ENCODE measurements at places on chromosomes 3 and 15.
A peak's percentile ranks its signal among the peaks of the same experiment; 100 is the strongest.

DNA sequence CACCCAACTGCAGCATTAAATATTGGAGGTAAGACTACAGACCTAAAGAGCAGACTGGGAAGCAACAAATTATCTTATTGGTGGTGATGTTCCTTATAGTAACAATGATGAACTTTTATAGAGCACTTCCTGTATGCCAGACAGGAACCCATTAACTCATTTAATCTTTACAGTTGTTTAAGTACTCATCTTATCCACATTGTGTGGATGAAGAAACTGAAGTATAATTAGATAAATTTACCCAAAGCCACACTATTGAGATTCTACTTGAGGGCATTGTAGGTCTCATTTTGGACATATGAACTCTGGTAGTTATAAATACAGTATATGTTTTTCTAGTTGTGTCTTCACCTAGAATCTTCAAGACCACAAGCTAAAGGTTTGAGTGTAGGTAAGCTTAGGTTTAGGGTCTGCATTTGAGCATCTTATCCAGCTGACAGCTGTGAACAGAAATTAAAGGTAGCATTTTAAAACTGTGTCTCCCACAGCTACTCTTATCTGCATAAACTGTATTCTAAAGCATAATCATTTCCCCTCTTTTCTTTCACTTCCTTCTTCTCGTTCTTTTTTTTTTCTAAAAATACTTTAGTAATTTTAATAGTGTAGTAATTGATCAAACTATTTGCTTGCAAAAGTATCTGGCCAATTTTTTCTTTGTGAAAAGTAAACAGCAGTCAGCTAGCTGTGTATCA is 138.2 kb downstream of the UBE2E2 start:
- no peak for DNase-seq

- no peak for DNase-seq
Measured at GRCh38 chr15:73467758-73468157, 24.8 kb downstream of the REC114 start.

- no peak for DNase-seq
Measured at GRCh38 chr3:66047311-66048050, 8.8 kb upstream of the MAGI1 start.

DNA sequence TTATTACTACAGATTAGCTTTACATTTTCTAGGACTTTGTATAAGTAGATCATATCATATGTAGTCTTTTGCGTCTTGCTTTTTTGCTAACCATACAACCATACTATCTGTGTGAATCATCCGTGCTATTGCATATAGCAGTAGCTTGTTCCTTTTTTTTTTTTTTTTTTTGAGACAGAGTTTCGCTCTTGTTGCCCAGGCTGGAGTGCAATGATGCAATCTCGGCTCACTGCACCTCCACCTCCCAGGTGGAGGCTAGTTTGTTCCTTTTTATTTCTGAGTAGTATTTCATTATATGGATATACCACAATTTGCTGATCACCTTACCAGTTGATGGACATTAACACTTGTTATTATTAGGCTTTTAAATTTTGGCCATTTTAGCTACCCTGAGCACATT is 54.5 kb upstream of the TBL1XR1 start:
- no peak for DNase-seq

DNA sequence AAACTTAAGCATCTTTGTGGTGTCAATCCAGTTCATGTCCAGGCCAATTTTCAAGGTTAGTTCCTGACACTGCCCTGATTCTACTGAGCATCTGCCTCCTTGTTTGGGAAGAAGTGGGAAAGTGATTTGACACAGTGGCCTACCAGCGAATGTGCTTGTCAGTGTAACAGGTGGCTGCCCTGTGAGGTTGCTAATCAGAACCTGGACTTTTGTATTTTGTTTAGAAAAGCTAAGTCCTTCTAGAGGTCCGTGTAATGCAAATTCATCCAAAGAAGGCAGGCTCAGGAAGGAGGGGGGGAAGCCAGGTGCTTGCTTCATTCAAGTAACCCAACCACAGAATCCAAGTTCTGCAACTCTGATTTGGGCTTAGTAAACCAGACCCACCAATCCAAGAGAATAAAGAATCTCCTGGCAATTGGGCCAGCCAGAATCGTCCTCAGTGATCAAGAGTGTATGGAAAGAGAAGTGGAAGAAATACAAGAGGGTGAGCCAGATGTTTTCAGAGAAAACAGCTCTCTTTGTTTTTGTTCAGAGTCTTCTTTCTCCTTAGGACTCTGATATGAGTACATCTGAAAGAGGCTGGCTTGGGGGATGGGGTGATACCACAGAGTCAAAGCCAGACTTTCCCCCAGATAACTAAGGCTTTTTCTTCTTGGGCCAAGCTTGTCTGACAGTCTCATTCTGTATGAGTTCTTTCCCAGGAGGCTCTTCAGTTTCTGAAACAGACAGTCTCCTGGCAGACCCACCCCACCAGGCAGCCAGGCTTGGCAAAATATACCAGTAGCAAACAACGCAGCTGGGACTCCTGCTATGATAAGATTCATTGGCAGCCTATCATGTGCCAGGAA is 508.9 kb upstream of the TBL1XR1 start:
- DNase-seq, result no peak

- no peak for DNase-seq
Measured at GRCh38 chr15:79736435-79737000, 160.3 kb downstream of the MTHFS start.

- no peak for DNase-seq
Measured at GRCh38 chr3:192986379-192986778, 68.7 kb upstream of the MB21D2 start.

DNA sequence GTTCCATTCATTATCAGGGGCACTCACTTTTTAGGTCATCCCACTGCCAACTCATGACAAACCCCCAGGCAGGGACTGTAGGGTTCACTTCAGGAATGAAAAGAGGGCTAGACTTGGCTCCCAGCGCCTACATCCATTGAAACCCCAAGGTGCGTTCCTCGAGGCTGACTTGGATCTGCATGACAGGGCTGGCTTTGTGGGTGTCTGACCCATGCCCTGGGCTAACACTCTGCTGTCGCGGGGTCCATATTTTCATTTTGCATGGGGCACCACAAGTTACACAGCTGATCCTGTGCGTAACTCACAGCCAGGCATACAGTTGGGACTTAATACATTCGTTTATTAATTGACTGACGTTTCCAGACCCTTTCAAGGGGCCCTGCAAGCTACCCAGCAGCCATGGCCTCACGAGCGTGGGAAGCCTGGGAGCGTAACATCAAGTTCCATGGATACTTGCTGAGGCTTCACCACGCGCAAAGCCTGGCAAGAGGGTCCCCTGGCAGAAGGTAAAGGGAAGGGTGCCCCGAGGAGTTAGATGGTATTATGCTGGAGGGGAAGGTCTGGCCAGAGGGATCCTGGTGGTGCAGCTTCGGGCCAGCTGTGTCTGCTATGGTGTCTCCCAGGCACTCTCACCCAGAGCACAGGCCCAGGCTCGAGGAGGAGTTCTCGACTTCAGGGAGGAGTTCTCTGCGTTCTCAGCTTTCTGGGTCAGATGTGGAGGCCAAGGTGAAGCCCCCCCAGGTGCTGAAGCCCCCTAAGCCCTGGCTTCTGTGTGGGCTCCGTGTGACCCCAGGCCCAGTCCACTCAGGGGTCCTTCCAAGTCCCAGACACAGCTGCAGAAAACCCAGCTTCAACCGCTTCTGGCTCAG is 85.4 kb downstream of the ADAMTS17 start:
- DNase-seq, result no peak

DNA sequence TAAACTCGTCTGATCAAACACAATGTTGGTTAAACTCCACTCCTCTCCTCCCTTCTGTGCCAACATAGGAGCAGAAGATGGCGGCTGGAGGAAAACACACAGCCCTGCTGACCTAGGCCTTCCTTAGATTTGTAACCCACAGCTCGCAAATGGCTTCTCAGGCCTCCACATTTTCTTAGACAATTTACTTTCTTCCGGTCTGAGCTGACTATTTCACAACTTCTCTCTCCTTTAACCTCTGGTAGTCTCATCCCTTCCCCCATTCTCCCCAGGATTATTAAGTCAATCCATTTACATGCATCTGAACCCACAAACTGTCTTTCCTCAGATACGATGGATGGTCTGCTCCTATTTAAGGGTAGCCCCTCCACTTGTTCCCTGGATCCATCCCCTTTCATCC is 25.7 kb upstream of the ULK4 start:
- no peak for DNase-seq

GRCh38 chr3:10666621-10667020 is 149.4 kb upstream of the SLC6A11 start:
- no peak for DNase-seq

- DNase-seq, result no peak
Measured at GRCh38 chr15:25176991-25177954, 222.5 kb downstream of the SNRPN start.

GRCh38 chr3:186182850-186183249 is 74.0 kb upstream of the ETV5 start:
- DNase-seq, result no peak

GRCh38 chr3:185865247-185865646 is 40.4 kb upstream of the IGF2BP2 start:
- DNase-seq, result no peak

DNA sequence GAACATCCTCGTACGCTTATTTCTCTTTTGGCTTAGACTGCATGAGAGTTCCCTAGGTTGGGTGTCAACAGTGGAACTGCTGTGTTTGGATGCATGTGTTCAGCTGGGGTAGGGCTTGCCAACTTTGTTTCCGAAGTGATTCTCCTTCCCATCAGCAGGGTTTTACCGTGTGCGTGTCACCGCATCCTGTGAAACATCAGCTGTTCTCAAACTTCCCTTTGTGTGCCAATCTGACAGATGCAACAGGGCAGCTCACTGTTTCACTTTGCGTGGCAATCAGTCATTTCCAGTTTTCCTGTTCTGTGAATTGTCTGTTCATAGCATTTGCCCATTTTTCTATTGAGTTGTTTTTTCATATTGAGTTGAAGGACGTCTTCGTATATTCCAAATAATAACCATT is 218.8 kb downstream of the VPS13C start:
- DNase-seq, result no peak

- DNase-seq, result no peak
Measured at GRCh38 chr15:49848807-49849206, 228.0 kb downstream of the DTWD1 start.

GRCh38 chr15:58981808-58982475 is 5.5 kb upstream of the RNF111 start:
- DNase-seq, result no peak

- DNase-seq, result no peak
Measured at GRCh38 chr15:65069179-65069578, 1.4 kb upstream of the RASL12 start.

DNA sequence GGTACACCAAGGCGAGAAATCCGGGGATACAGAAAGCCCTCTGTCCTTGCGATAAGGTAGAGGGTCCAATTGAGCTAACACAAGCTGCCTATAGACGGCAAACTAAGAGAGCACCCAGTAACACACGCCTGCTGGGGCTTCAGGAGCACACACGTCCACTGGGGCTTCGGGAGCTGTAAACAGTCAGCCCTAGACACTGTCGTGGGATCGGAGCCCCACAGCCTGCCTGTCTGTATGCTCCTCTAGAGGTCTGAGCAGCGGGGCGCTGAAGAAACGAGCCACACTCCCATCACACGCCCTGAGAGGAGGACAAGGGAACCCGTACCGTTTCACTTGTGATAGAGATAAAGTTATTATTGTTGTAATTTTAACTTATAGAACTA is 486 bp downstream of the SAMMSON start:
- no peak for DNase-seq

DNA sequence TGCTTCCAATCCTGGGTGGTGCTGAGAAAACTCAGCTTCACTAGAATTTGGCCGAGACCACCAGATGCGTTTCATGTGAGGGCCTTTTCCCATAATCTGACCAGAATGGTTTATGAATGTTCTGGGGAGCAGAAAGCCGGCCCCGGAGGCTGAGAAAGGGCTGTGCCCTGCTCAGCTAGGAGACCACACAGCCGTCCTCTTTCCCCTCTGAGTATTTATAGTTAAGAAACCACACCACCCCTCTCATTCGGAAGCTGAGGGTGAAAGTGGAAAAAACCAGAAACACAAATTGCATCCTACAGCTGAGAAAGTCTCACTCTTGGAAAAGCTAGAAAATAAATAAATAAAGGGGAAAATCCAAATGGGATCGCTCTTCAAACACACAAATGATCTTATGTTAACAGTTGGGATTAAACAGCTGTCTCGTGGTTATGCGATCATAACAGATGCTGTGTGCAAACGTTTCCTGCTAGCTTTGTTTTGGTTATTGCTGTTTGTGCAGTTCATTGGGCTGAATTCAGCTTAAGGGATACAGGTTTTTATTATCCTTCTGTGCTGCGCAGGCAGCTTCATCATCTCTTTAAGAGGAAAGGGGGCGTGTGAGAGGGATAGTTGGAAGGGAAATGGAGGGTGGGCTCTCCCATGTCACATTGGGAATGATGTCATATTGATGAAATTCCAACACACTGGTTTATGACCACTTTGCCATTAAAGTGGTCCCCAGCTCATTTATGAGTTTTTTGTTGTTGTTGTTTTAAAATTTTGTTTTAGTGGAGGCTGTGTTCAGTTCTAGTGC is 1026.2 kb upstream of the NR2F2 start:
- no peak for DNase-seq

DNA sequence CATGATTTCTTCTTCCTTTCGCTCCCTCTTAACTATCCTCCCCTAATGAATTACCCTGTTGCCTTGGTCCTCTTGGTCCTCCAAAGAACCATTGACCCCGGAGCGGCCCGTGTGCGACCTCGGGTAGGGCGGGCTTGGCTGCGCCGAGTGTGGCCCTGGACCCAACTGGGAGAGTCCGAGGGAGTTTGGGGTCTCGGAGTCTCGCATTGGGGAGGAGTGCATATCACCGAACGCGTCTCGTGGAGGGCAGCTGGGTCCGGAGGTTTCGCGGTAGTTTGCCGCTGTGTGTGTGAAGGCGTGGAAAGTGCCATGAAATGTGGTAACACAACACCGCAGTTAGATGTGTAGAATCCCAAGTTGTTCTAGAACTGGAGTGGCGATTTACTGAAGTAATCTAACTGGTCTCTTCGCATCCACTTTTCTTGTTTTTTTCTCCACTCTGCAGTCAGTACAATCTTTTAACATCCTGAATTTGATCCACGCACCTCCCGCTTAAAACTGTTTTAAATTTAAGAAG is 363 bp downstream of the GTF2E1 start:
- DNase-seq, result peak; percentile 17

- DNase-seq, result no peak
Measured at GRCh38 chr3:55160241-55160983, 232.6 kb upstream of the LRTM1 start.

Data from stimulated activated CD4-positive, alpha-beta T cell treated with anti-CD3 and anti-CD28 coated beads, Interleukin-2, amount 100 ng/mL, for 48 hours (primary cell).